ENCODE measurements at places on chromosomes 3 and 15.
A peak's percentile ranks its signal among the peaks of the same experiment; 100 is the strongest.

DNA sequence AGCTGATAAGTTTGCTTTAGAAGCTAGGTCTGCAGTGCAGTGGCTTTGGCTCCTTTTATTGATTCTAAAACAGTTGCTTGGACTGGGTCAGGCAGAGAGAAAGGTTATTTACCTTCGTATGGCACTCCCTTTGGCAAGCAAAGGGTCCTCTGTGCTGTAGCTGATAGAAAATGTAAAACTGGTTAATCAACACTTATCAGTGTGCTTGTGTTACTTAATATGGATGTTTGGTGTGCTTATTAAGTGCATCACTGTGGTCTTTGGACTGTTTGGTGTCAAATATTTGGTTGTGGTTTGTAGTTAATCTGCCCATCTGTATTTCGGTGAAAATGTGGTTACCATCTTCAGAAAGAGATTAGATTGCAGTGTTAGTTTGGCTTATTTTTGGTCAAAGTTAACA is 16.0 kb downstream of the UBE2E2 start:
- no peak for DNase-seq

GRCh38 chr15:41658689-41659088 is 1.5 kb upstream of the MGA start:
- no peak for DNase-seq

DNA sequence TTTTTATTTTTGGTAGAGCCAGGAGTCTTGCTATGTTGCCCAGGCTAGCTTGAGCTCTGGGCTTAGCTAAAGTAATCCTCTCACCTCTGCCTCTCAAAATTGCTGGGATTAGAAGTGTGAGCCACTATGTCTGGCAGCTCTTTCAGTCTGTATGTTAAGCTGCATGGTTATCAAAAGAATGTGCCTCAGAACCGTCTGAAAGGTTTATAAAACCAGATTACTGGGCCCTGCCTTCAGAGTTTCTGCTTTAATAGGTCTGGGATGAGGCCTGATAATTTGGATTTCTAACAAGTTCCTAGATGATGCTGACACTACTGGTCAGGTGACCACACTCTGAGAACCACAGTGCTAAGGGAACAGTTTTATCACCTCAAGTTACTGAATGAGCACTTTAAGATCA is 34.6 kb downstream of the SENP5 start:
- no peak for DNase-seq

DNA sequence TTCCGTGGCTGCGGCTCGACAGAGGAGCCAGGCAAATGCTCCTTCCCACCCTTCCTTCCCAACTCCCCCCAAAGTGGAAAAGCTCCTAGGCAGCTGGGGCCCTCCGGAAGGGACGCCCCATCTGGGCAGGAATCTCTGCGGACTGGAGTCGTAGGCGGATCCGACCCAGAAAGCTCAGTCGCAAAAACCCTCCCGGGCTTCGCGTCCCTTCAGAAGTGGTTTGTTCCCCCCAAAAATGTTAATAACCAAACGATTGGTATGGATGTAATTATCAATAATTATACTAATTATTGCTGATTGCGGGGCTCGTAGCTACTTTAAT is 3.8 kb downstream of the RNU6-1 start:
- DNase-seq = no peak

- DNase-seq = no peak
These were observed 14.2 kb downstream of the GRIP2 start for GRCh38 chr3:14525685-14526631.

GRCh38 chr3:18419232-18419631 is 5.9 kb downstream of the SATB1 start:
- no peak for DNase-seq

DNA sequence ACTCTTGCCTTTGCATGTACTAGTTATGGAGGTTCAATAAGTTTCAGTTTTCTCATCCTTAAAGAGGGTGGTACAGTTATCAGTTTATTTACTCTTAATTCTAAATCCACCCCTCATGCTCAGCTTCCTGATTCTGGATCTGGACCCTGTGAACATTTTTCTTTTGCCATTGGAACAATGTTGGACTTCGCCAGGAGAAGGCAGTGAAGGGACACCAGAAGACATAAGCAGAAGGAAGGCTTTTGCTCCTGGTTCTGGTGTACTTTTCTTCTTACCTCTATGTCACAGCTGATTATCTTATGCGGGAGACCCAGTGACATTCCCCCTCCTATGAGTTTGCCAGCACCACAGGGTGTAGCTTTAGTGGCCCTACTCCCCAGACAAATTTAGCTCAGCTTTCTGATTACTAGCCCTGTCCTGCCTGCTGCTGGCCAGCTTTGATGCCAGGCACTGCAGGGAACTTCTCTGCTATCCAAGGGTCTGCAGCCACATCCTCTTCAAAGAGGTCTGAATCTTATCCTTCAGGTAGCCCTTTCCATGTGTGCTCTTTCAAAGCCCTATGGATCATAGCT is 466.3 kb upstream of the EPHA3 start:
- DNase-seq = no peak

- DNase-seq = no peak
These were observed 28.6 kb upstream of the STAG1 start for GRCh38 chr3:136780741-136781140.

DNA sequence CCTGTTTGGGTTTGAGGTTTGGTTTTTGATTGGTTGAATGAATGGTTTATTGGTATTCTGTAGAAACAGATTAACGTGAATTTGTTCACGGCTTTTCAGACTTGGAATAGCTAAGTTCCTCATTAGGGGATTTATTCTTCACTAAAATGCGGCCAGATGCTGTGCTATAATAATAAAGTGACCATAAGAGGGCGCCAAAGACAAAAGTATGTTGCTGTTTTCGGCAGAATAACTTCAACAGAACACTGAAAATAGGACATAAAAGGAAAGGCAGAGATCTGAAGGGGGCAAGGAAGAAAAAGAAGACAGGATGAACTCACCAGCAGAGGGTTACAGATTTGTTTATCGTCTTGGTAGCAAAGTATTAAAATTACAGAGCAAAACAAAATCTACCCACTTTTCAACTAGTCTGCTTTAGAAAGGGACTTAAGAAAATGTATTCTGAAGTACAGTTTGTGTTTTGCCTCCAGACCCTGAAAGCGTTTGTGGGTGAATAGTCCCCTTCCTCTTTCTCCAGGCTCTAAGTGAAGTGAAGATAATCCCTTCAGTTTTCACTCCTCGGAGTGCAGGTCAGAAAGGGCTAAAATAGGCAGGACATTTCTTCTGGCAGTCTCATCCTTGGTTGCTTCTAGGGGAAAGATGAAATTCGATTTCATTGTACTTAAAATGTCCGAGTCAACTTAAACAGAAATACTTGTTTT is 147.6 kb downstream of the IL20RB start:
- peak; percentile 94 for DNase-seq

DNA sequence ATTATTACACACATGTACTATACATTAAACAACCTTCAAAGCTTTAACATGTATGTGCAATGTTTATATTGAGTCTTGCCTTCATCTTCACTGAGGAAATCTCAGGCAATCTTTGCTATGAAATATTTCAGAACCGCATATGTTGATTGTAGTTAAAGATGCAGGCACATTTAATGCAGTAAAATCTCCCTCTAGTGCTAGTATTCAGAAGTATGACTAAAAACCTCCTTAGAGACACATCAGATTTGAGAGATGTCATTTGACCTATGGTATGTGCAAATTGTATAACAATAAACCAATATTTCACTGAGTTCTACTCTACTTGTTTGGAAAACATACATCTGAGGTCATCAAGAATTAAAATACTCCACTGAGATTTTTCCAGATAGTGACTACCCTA is 123.8 kb upstream of the C15orf61 start:
- DNase-seq = no peak

DNA sequence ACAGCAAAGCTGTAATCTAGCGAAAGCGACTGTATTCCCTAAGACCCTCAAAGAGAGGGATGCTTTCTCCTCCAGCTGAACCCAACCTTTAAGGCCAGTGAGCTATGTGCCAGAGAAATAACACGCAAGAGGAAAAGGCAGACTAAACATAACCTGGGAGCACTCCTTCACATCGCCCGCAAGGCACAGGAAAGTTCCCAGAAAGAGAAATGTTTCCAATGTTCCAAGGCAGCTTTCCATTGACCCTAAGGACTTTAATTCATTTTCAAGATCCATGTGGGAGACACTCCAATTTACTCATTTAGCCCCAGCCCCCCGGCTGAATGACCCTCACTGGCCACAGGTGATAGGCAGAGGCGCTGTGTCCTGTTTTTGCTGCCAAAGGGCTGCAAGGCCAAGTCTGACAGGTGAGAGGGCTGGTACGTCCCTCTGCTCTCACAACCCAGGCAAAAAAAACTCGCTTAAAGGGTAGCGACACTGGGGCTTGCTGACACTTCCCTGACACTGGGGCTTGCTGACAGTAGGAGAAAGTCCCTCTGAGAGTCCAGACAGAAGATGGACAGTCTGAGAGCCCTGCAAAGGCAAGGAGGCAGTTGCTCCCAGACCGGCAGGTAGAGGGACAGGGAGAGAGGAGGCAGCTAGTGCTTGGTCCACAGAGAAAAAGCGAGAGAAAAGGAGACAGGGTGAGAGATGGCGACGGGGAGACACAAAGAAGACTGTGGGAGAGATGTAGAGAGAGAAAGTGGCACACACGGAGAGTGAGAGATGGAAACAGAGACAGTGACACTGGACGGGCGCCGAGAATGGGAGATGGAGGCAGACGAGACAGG is 702 bp downstream of the ARHGEF3 start:
- peak; percentile 17 for DNase-seq

- no peak for DNase-seq
These were observed 333.0 kb downstream of the EPHA3 start for GRCh38 chr3:89440386-89440785.

DNA sequence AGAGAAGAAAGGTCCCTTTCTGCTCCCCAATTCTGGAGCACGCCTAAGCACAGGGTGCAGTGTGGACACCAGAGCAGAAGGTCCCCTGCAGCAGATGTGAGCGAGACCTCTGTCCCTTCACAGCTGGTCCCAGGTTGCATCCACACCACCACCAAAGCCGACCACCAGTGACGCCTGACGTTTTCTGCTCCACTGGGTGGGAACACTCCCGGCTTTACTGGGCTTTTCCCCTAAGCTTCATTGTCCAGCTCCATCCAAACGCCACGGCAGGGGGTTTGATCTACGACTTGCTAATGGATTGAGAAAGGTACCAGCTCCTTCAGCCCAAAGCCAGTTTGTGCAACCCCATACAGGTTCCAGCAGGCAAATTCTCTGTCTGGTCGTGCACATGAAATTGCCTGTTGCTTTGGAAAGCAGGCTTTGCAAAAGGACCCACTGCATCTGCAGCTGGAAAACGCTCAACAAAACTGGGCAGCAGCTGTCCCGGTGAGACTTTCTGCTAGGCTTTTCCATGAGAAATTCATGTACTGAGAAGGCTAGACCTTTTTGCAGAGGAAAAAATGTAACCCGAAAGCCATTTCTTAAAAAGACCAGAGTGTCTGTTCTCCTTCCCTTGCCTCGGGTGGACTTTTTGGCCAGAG is 31.1 kb downstream of the ADAMTS17 start:
- peak; percentile 30 for DNase-seq

DNA sequence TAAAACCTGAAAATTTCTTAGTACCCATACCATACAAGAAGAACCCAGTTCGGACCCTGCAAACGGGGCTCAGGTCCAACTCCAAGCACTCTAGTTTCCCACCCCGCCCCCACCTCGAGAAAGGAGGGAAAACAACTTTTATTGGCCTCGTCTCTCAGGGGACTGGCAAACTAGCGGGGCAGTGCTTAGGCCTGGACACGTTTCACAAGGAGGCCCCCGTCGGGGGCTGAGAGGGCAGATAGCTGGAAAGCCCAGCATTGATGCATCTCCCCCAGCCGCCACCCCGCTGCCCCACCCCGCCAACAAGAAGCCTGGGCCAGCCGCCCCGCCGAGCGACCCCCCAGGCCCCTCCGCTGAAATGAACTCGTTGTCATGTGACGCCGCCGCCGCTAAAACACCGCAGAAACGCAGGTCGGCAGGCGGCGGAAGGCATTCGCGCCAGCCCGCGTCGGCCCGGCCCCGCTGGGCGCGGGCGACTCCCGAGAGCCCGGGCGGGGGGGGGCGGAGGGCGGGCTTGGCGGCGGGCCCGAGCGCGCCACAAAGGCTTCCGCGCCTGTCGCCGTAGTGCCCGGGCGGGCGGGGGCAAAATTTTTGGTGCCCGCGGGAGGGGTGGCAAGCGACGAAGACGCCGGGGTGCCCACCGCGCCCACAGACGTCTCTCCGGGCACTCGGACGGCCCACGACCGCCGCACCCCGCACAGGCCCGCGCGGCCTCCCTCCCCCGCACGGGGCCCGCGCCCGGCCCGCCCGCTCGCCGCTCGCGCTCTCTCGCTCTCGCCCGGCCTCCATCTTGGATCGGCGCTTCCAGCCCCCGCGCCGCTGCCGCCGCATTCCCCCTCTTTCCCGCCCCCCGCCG is 634 bp downstream of the STAG1 start:
- DNase-seq = peak; percentile 76

DNA sequence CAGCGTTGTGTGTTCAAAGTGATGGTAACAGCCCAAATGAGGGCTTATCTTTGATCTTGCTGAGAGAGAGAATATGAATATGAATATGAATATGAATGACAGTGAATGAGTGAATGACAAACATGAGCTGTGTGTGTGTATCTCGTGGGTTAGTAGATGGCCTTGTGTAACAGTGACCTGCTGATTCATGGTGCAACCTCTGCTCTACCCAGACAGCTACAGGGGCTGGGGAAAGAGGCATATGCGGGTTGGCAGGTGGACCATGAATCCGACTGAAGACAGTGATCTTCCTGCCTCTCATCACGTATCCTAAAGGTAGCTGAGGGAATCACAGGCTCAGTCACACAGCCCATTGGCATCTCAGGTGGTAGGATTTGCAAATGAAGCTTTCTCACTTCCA is 58.2 kb downstream of the CHDH start:
- DNase-seq = no peak

DNA sequence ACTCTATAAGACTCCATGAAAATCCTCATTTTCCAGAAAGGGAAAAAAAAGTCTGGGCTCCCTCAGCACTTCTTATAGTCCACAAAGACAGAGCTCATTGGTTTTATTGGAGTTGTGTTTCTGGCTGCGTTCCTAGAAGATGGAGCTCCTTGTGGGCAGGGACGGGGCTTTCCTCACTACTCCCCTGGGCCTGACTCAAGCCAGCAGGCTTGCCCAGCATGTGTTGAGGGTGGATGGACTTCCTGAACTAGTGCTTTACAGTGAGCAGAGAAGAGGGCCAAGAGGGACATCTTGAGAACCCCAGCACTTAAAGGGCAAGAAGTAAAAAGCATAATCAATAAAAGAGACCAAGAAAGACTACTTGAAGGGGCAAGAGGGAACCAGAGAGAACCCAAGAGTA is 43.2 kb upstream of the EPHB1 start:
- DNase-seq = no peak

GRCh38 chr3:139506766-139507165 is 30.4 kb upstream of the RBP2 start:
- no peak for DNase-seq

DNA sequence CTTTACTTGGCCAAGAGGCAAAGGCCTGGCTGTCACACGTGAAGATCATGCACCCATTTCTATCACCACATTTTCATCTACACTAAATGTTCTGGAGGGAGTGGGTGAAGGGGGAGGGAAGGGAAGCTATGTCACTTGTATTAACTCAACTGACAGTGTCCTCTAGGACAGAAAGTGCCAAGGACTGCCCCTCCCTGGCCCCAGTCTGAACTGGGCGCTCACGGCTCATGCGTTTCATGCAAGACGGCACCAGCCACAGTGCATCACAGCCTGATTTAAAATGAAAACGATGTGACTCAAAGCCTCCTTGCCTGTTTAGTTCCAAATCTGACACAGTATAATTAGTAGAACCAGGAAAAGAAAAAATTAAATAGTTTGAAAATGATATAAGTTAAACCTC is 20.8 kb upstream of the RAD18 start:
- DNase-seq = no peak

GRCh38 chr3:37979541-37980461 is 10.8 kb upstream of the VILL start:
- no peak for DNase-seq

Measured in NCI-H524 (cell line).